ENCODE measurements at places on chromosomes 7 and 10.
A peak's percentile ranks its signal among the peaks of the same experiment; 100 is the strongest.

DNA sequence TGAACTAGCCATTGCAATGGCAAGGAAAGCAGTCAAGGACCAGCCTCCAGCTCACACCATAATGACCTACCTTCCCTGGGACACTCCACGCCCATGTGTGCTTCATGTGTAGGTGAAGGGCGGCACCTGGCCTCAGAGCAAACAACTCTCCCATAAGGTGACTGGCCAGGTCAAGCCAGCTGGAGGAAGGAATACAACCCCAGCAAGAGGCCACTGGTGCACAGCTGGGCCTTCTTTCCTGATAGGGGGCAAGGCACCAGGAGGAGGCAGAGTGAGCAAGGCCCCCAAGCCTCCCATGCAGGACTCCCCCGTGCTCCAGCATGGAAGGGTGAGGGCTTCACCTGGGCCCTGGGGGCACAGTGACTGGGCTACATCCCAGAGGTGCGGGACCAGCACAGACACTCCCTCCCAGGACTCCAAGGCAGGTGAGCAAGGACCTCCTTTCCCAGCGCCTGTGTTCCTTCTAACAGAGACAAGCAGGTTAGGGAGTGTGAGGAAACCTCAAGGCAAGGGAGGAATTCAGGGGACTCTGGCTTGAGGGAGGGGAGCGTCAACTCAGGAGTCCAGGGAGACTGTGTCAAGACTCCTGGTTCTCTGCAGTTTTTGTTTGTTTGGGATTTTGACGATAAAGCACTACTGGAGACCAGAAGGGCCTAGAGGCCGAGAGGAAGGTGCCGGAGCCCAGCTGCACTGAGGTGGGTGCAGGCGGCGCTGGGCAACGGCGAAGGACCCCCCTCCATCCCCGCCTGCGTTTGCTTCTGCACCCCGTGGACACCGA, 1.7 kb downstream of the PTPRN2 start:
- DNase-seq: no peak

GRCh38 chr7:110548372-110548771, 542.6 kb upstream of the LRRN3 start:
- DNase-seq: no peak

DNA sequence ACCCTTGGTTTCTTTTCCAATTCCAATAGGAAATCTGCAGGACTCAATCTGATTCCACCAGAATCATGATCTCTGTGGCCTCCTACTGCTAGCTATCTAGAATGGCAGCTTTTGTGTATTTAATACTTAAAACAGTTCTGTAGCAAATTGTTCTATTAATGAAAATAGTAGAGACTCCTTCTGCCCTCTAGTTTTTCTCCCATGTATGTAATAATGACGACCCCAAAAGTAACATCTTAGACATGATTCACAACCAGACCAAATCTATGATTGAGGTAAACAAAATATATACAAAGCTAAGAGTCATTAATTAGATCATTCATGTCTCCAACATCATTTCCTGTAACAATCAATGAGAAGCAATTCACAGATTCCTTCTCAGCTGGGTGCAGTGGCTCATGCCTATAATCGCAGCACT, 259.1 kb upstream of the MKLN1 start:
- no peak for DNase-seq

DNA sequence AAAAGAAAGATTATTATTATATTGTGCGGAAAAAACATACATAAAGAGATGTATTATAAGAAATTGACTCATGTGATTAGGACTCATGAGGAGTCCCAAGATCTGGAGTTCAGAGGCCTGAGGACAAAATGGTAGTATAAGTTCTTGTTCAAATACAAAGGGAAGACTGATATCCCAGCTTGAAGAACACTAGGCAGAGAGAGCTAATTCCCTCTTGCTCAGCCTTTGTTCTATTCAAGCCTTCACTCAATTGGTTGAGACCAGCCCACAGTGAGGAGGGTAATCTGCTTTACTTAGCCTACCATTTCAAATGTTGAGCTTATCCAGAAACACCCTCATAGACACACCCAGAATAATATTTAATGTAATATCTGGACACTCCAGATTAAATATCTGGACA, 1683.8 kb downstream of the REEP3 start:
- no peak for DNase-seq

- DNase-seq: peak; percentile 64
Measured at GRCh38 chr10:32332299-32332750, 14.6 kb downstream of the EPC1 start.

GRCh38 chr7:131057794-131058070, 269.9 kb upstream of the MKLN1 start:
- no peak for DNase-seq

- no peak for DNase-seq
Measured at GRCh38 chr10:9451211-9451773, 1396.8 kb downstream of the GATA3 start.

- DNase-seq: no peak
Measured at GRCh38 chr7:139205843-139206242, 25.2 kb upstream of the UBN2 start.
